ENCODE measurements at places on chromosomes 12 and 14. TPM values are rescaled to one million over a fixed set of nuclear protein-coding genes. Genes with fewer than 3 reads are reported as not detected.

DNA sequence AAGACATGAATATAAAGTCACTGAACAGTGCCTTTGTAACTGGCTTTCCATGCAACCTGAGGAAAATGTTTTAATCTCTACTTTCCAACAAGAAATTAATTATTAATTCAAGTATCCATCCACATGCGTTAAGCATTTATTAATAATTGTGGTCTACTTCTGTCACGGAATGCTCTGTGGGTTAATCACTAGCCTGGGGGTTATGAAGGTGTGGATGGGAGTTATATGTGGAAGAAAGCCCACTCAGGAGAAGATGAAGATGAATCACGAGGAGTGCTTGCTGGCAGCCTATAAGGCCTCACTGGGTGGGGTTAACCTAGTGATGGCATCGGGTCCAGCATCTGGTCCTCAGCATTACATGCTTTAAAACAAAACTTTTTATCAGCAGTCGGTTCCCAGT, 99.5 kb upstream of the AVPR1A start:
- DNase-seq: no peak

DNA sequence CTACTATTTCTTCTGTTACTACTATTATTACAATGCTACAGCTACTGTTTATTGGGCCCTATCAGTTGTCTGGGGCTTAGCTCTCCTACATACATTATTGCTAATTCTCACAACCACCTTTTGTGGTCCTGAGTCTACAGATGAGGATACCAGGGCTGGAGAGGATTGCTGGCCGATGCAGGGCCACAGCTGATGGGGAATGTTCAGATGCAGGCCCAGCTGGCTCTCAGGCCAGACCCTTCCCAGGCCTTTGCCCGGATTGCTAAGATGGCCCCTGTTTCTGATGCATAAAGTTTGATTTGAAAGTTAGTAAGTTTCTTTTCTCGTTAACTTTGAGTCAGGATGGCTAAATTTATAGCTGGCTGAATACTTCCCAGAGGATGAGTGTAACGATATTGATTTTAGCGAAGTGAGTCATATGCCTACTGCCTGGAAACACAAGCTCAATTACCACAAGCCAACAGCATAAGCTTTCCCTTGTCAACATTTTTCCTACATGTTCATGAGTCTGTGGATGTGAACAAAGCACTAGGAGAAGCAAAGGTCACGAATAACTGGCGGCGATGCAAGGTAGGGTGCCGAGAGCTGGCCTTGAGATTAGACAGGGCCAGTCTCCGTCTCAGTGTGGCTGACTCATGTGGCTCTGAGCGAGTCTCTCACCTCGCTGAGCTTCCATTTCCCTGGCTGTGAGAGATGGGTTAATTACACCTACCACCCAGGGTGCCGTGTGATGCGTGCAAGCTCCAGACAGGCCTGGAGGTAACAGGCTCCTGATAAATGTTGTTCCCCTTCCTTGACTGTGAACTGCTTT, 111.0 kb downstream of the BEGAIN start:
- no peak for DNase-seq

DNA sequence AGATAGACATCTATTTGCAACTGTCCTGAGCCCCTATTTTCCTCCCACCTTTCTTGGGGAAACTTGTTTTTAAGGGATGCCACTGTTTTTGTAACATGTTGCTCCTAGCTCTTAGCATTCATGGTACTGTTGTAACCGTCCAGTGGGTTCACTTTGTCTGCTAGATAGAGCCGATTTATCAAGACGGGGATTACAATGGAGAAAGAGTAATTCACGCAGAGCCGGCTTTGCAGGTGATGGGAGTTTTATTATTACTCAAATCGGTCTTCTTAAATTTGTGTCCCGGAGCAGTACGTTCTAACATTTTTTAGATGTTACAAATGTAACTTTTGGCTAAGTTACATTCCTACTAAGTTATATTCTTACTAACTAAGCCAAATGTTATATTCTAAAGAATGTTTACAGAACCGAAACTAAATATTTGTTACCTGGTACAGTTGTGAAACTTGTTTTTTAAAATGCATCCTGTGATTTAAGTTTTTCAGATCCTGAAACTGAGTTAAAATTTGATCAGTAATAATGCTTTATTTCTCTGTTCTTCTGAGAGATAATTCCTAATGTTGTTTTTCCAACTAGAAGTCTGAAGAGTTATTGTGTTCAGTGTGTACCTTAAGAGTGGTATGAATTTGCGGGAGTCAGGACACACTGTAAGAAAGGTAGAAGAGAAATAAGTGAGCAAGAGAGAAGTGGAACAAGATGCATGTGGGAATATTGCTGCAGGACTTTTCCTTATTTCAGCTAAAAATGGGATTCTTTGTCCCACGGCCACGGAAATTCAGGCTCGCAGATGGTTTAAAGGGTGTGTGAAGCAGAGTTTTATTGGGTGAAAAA, 20.6 kb upstream of the CLEC2D start:
- no peak for DNase-seq

DNA sequence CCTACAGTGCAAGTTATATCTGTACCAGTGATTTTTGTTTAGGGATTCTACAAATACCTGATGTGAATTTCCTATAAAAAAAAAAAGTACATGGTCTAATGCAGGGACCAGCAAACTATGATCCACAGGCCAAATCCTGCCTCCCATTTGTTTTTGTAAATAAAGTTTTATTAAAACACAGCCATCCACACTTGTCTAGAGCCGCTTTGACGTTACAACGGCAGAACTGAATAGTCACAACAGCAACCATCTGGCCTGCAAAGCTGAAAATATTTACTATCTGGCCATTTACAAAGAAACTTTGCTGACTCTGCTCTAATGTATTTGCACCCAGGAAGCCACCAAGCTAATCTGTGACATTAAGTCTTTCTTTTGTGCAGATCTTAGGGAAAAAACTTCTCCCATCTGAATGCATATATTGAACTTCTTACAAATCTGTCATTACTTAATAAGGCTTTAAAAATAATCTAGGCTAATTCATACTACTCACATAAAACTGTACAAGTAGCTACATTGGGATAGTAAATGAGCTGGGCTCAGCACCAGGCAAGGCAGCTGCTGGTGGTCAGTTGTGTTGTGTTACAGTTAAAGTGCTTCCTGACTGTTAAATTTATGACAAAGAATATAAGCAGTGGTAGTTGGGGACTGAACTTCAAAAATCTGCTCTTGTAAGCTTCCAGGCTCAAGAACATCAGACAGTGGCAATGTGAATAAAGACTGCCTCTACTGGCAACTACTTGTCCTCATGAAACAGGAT, 303.3 kb downstream of the MED13L start:
- DNase-seq: no peak

DNA sequence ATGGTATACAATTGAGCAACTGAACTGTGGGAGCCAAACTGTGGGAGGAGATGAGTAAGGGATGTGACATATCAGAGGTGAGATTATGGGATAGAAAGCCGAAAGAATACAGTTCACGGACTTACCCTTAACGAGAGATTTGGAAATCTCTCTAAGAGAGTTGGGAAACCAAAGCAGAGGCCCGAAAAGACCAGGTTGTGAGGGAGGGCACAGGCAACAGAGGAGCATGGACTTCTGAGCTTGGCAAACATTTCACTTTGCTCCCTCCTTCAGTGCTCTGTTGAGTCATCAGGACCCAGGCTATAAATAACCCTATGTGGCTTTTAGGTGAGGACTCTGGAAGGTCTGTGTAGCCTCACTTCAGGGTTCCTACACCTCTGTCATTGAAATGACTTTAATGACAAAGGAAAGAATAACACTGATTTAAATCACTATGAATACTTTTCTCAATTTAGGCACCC, 120.6 kb downstream of the TGFB3 start:
- DNase-seq: no peak

- DNase-seq: no peak
Observed at GRCh38 chr12:21546716-21547115, 20.6 kb downstream of the SPX start.

GRCh38 chr14:51879170-51879569, 18.8 kb downstream of the GNG2 start:
- DNase-seq: no peak

DNA sequence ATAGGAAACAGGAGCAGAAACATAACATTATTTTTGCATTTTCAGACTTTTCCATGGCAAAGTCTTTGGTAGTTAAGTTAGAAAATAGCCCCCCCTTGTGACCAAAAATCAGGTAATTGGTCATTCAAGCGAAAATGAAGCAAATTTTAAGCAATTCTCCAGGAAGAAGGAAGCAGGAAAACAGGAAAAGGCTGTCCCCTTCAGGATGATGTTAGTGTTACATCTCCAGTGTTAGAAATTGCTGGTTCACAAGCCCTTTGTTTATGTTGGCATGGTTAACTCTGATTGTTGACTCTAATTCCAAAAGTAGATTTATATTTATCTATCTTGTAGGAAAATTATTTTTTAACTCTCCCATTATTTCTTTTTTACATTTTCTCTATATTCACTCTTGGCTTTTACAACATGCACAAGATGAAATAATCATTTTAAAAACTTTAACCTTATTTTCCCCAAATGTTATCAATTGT, 18.8 kb upstream of the GAS2L3 start:
- no peak for DNase-seq

DNA sequence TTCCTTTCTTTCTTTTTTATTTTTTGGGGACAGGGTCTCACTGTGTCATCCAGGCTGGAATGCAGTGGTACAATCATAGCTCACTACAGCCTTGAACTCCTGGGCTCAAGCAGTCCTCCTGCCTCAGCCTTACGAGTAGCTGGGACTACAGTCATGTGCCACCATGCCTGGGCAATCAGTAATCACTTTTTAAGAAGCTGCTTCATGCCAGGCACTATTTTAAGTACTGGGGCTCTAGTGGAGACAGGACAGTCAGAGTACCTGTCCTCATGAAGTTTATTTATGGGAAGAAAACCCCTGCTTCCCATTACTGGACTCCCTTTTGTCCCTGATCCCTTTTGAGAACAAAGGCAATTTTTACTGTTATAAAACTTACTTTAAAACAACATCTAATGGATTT, 124.0 kb upstream of the NPAS3 start:
- no peak for DNase-seq

DNA sequence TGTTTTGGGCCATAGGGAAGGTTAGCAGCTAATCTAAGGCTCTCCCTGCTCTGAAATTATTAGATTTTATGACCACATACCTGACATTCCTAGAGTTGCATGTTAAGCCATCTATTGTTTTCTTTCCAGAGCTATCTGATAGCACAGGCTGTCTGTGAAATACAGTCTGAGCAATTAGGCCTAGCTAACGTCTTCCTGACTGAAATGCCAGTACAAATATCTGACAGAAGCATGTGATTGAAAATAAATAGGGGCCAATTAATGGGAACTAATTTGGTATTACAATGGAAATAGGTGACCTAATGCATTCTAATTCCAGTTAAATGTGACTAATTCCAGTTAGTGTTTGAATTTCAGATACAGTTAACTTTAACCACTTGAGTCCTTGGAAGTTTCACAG, 115.2 kb downstream of the C12orf75 start:
- no peak for DNase-seq

GRCh38 chr14:26281280-26281998, 316.4 kb downstream of the NOVA1 start:
- DNase-seq: no peak

- no peak for DNase-seq
Observed at GRCh38 chr14:50347521-50347920, 35.4 kb downstream of the DMAC2L start.

DNA sequence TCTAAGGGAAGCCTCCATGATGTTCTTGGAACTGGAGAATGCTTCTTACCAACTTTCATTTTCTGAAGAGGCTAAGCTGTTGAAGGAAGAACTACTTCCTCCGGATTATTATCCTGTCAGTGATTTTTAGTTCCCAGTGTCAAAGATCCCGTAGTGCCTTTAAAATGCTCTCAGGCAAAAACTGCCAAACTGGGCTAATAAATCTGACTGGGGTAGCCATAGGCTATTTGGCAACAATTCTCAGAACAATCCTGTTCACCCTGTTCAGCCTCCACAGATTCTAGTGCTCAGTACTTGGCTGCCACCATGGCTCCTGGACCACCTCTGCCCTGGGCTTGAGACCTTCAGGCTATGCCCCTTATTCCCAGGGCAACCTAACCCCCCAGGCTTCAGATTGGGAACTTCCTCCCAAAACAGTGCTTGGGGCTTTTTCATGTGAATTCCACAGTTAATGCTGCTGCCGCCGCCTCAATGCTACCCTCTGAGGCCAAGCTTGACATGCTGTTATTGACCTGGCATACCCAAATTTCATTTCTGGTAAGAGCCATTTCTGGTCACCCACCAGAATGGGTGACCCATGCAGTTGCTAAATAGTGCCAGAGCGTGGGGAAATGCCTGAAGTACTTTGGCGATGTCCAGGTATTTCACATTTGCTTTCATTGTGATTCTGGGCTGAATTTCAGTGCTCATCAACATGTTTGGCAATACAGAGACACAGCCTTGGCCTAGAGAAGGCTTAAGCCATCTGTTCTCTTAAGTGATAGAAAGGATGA, 110.0 kb upstream of the ARHGAP5 start:
- DNase-seq: no peak

GRCh38 chr12:69553628-69554248, 31.5 kb upstream of the CCT2 start:
- no peak for DNase-seq

- DNase-seq: no peak
Observed at GRCh38 chr12:74043343-74043742, 494.3 kb upstream of the ATXN7L3B start.

- no peak for DNase-seq
Observed at GRCh38 chr14:102590667-102591099, 1.8 kb upstream of the RCOR1 start.

DNA sequence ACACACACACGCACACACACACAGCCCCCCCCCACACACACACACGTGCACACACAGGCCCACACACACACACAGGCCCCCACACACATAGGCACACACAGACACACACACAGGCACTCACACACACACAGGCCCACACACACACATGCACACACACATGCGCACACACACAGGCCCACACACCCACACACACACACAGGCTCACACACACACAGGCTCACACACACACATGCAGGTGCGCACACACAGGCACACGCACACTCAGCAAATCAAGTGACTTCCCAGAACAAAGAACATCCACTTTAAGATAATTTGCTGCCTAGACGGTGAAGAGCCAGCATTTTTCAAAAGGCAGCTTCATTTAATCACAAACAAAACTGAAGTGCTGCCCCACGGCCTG, 78.5 kb upstream of the FBRSL1 start:
- DNase-seq: no peak

The LRRC43 gene
- total RNA-seq: not detected

The KRT82 gene
- total RNA-seq: not detected

The MEG3 gene
- total RNA-seq: not detected

The ABHD12B gene
- total RNA-seq: not detected

The CCDC196 gene
- total RNA-seq: not detected

The OAS3 gene
- total RNA-seq: 199 TPM

The NINJ2 gene
- total RNA-seq: 8.0 TPM

The TSFM gene
- total RNA-seq: 35.8 TPM

The STAT6 gene
- total RNA-seq: 189 TPM

The CDCA3 gene
- total RNA-seq: 115 TPM

The HDAC7 gene
- total RNA-seq: 180 TPM

The WBP11 gene
- 98.6 TPM for total RNA-seq

The FOXM1 gene
- 142 TPM for total RNA-seq

The KRT1 gene
- total RNA-seq: not detected

The FAM90A1 gene
- total RNA-seq: 0.10 TPM

The PRIMA1 gene
- not detected for total RNA-seq

The PIWIL1 gene
- total RNA-seq: not detected

The LRRC10 gene
- total RNA-seq: not detected

Measured in activated CD8-positive, alpha-beta T cell treated with anti-CD3 and anti-CD28 coated beads, Interleukin-2, amount 10 ng/mL, durations not matched to agents 7 days and 5 days (primary cell).